ENCODE measurements at places on chromosomes 5 and 9.

- DNase-seq = no peak
Measured at GRCh38 chr9:121328876-121329681, 41.0 kb downstream of the STOM start.

DNA sequence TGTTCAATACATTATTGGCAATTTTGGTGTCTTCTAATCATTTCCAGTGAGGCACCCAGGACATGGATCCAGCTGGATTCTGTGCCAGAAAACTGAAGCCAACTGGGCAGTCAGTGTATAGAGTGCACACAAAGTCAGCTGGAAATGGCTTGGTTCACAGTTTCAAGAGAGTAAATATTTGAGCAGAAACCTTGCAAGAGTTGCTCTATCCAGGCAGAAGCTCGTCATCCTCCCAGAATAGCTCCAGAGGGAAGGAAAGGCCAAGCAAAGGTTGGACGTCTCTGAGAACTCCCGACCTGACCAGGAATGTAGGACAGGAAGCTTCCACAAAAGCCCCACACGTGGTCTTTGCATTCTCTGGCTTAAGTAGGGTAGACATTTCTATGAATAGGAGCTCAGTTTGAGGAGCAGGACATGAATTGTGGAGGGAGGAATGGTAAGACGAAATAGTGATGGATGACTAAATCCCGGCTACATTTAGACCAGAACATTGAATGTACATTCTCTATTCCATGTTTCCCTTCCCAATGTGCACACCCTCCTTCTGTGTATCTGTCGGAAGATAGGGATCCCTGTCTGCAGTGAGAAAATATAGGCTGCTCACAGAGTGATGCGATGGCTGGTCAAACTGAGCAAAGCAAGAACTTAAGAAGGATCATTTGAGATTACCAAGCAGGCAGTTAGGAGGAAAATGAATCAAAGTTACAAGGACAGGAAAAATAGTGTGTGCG, 72.7 kb upstream of the FCN2 start:
- peak; percentile 29 for DNase-seq

DNA sequence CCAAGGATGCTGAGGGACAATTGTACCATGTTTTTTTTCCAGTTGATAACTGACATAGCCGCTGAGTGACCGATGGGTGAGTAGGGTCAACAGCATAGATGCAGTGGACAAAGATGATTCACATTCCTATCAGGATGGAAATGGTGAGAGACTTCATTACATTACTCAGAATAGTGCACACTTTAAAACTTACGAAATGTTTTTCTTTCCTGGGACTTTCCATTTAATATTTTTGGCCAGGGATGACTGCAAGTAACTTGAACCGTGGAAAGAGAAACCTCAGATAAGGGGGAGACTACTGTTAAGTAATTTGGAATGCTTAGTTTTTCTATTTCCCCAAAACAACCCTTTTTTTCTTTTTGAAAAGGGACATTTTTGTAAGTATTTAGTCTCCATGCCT, 3.0 kb upstream of the TUSC1 start:
- peak; percentile 24 for DNase-seq

GRCh38 chr9:92385953-92386352, 18.4 kb downstream of the OGN start:
- no peak for DNase-seq

DNA sequence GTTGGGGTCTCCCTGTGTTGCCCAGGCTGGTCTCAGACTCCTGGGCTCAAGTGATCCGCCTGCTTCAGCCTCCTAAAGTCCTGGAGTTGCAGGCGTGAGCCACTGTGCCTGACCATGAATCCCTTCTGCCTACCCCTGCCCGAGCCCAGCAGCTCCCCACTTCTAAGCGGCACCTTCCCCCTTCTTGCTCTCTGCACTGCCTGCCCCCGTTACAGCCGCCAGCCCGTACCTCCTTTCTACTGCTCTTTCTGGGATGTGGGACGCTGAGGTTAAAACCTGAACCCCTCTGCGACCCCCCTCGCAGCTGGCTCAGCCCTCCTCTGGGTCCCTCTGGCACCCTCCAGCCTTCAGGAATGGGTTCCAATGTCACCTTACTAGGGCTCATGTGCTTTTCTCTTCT, 249.6 kb downstream of the PBX3 start:
- no peak for DNase-seq

GRCh38 chr9:94639061-94639998, at the start of gene FBP1:
TSS of gene FBP1 (minus strand) at chr9:94639518. CDS start at chr9:94639310, 208 bp downstream.
- no peak for DNase-seq

DNA sequence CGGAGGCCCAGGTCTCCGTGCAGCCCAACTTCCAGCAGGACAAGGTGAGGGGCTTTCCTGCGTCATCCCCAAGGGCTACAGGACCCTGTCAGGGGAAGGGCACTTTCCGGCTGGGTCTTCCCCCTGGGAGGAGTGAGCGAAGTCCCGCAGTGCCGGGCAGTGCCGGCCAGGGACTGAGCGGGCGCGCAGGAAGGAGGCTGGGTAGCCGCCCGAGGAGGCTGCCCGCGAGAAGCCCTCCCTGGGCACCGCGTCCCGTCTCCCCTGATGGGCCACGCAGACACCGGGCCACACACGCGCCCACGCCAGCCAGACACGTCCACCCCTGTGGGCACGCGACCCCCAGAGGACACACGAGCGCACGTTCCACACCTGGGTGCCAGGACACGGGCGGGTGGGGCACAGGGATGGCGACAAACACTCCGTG, 357 bp downstream of the PTGDS start:
- no peak for DNase-seq

DNA sequence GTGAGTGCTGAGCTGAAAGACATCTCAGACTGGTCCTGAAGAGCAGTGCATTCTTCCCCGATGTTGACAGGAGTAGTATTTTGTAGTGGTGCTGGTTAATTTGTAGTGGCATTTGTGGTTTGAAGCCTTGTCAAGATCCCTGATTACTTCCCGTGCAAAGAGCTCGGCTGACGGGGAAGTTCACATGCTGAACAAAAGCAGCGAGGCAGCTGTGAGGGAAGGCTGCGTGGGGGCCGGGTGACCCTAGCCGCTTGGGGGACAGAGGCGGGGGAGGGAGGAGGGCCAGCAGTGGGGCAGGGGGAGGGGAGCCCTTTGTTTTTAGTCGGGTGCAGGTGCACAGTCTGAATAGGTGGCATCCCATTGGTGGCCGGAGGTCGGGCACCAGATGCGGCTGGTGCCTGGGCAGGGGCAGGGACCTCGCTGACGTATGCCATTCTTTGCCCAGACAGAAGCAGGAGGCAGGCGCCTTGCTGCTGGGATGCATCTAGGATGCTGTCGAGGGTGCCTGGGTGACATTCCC, 64.7 kb downstream of the CRB2 start:
- DNase-seq = no peak

DNA sequence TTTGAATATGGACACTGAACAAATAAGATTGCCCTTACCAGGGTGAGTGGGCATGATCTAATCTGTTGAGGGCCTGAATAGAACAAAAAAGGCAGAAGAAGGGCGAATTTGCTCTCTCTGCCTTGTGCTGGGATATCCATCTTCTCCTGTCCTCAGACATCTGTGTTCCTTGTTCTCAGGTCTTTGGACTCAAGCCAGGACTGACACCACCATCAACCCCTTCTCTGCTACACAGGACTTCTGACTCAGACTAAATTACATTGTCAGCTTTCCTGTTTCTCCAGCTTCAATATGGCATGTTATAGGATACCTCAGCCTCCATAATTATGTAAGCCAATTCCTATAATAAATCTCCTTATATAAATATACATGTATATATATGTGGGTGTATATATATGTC, 40.8 kb upstream of the SLCO6A1 start:
- DNase-seq = no peak

GRCh38 chr5:8135742-8136141, 266.8 kb downstream of the MTRR start:
- no peak for DNase-seq

DNA sequence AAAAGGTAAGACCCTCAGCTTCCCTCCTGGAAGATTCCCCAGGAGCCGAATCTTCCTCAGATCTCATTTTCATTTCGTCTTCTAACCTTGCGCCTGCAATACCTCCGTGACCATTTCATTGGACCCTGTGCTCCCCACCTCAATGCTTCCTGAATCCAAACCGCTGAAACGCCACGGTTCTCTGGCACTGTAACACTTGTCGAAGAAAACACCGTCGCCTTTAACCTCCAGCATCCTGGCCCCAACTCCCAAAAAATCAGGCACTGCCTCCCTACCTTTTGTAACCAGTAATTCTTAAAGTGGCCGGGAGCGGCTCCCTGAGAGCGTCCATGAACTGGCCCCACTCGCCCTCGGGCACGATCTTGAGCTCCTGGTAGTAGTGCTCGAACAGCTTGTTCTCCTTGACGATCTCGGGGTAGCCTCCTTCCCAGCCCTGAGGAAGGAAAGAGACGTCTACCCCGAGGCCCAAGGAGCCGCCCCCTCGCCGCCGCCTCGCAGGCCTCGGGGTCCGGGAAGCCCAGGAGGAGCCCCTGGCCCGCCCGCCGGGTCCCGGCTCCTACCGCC, 438 bp downstream of the NSUN2 start:
- no peak for DNase-seq

GRCh38 chr5:139149477-139150199, 48.5 kb downstream of the SIL1 start:
- no peak for DNase-seq

GRCh38 chr5:159341906-159342310, 11.6 kb upstream of the IL12B start:
- DNase-seq = peak; percentile 58

DNA sequence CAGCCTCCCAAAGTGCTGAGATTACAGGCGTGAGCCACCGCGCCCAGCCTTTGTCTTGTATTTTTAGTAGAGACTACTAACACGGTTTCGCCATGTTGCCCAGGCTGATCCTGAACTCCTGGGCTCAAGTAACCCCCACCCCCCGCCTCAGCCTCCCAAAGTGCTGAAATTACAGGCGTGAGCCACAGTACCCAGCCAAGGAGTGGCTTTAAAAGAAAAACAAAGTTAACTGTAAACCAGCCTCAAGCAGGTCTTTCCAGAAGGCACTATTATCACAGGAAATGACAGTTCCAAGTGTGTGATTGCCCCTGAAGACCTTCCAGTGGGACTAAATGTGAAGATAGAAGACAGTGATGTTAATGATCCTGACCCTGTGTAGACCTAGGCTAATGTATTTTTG, 31.1 kb downstream of the SIL1 start:
- DNase-seq = no peak

- DNase-seq = peak; percentile 66
Measured at GRCh38 chr9:63816751-63817621, 1468.0 kb downstream of the FOXD4L5 start.

DNA sequence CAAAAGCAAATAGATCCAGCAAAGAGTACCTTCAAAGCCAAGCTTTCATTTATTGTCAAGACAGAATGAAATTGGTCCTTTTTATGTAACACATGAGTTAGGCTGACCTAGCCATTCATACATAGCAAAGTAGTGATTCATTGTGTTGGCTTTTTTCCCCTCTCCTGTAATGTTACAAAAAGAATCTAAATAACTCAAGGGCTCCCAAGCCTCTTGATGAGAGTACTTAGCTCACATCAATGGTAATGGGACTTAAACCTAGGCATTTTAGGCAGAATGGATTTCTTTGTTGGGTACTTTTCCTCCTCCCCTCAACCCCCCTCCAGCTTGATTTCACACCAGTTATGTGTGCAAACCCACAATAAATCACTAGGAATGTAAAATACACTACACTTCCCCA, 123.7 kb downstream of the EBF1 start:
- peak; percentile 74 for DNase-seq

DNA sequence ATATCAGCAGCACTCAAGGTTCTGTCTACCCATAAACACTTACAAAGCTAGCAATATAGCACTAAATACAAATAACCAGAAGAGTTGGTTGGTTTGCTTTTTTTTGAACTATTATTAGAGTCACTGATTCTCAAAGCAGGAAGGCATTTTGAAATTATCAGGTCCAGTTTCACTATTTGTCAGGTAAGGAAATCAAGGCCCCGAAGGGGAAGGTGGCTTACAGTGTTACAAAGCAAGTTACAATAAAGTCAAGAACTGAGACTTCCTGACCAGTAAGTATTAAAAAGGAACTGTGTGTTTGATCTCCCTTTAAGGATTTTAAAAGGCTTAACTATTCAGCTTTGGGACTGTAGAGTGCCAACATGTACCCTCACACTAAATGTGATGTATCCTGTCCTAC, 10.8 kb downstream of the C5orf15 start:
- no peak for DNase-seq

DNA sequence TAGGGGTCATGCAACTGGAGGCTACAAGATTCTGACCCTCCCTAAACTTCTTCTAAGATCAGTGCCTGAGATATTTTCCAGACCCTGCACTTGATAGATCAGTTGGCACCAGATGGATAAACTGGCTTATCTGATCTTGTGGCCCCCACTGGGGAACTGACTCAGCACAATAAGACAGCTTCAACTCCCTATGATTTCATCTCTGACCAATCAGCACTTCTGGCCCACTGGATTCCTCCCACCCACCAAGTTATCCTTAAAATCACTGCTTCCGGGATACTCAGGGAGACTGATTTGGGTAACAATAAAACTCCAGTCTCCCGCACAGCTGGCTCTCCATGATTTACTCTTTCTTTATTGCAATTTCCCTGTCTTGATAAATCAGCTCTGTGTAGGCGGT, 2180.4 kb upstream of the WWC1 start:
- DNase-seq = no peak

DNA sequence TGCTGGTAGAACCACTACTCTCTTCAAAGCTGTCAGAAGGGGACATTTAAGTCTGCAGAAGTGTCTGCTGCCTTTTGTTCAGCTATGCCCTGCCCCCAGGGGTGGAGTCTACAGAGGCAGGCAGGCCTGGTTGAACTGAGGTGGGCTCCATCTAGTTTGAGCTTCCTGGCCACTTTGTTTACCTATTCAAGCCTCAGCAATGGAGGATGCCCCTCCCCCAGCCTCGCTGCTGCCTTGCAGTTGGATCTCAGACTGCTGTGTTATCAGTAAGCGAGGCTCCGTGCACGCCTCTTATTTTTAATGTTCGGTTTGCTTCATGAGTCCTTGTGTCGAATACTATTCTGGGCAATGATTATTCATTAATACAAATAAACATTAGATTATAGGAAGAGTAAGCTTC, 3.1 kb upstream of the SLC27A6 start:
- no peak for DNase-seq

GRCh38 chr5:74020503-74020902, 394.5 kb downstream of the ARHGEF28 start:
- DNase-seq = no peak

Measured in fibroblast of the conjunctiva (primary cell).